ENCODE measurements at places on chromosomes 16 and 17. TPM values are rescaled to one million over a fixed set of nuclear protein-coding genes. Genes with fewer than 3 reads are reported as not detected.

- H3K27me3 ChIP-seq: no peaks in the 10 kb centered on the region
- H3K36me3 ChIP-seq: no peaks in the 10 kb centered on the region
- no peak overlapping the region for H3K27ac ChIP-seq
- no peak overlapping the region for H3K4me3 ChIP-seq
- DNase-seq: no peak
- H3K4me1 ChIP-seq: no peaks in the 10 kb centered on the region
These were observed 72.0 kb downstream of the ZFHX3 start for GRCh38 chr16:72975809-72976437.

- H3K36me3 ChIP-seq: no peaks in the 10 kb centered on the region
- no peak overlapping the region for H3K27ac ChIP-seq
- H3K4me3 ChIP-seq: no peak overlapping the region
- peaks cover 8% of the 10 kb centered on the region for H3K4me1 ChIP-seq
- H3K27me3 ChIP-seq: no peaks in the 10 kb centered on the region
These were observed 616 bp downstream of the PTX4 start for GRCh38 chr16:1488054-1488601.

DNA sequence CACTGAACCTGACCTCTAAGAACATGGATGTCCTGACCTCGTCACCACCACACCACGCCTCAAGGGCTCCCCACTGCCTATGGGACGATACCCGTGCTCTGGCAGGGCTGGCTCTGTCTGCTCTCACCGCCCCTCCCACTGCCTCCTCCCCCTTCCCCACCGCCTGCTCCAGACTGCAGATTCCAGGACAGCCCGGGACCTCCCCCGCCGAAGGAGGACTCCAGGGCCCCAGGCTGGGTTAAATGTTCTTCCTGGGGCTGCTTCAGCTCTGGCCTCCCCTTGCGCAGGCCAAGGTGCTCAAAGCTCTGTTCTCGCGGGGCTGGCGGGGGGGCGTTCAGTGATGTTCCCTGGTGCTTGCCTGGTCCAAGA lies 3.1 kb downstream of the NPW start:
- H3K4me1 ChIP-seq: peaks cover 16% of the 10 kb centered on the region
- no peak overlapping the region for H3K27ac ChIP-seq
- peaks cover 34% of the 10 kb centered on the region for H3K27me3 ChIP-seq
- DNase-seq: no peak

DNA sequence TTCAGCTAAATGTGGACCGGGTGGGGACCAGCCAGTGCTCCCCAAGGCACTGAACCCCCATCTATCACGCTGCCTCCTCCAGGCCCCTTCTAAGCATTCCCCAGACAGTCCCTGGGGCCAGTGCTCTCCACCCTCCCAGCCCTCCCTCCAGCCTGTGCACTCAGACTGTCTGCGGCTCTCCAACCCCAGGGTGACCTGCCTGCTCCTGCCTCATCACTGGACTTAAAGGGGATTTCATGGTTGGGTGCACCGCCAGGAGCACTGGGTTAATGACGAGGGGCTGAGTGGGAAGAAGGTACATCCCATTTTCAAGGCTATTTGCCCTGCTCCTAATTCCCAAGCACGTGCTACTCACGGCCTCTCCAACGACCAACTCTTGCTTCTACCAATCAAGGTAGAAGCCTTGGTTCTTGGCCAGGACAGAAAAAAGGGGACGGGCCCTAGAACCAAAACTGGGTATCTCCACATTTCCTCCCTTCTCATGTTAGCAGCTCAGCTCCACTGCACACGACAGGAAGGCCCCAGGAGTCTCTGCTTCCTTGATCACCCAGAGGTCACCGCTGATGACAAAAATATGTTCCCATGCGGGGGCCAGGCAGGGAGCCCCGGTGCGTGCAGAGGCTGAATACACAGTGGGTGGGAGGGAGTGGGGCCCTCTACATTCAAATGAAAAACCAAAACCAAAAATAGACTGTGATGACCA lies 3.5 kb upstream of the ABR start:
- H3K36me3 ChIP-seq: no peaks in the 10 kb centered on the region
- no peaks in the 10 kb centered on the region for H3K4me1 ChIP-seq
- no peak for DNase-seq
- H3K27ac ChIP-seq: no peak overlapping the region
- H3K27me3 ChIP-seq: peaks cover 6% of the 10 kb centered on the region
- H3K4me3 ChIP-seq: peak overlapping the region; percentile 33

GRCh38 chr17:46976626-46977270 lies 2.3 kb downstream of the RPRML start:
- H3K27me3 ChIP-seq: peaks cover 38% of the 10 kb centered on the region
- H3K36me3 ChIP-seq: peaks cover 5% of the 10 kb centered on the region
- peaks cover 6% of the 10 kb centered on the region for H3K4me1 ChIP-seq
- no peak for DNase-seq
- no peak overlapping the region for H3K4me3 ChIP-seq

- no peak overlapping the region for H3K27ac ChIP-seq
- H3K4me1 ChIP-seq: no peaks in the 10 kb centered on the region
- DNase-seq: no peak
- H3K27me3 ChIP-seq: peaks cover 37% of the 10 kb centered on the region
- no peak overlapping the region for H3K4me3 ChIP-seq
These were observed 8.6 kb upstream of the BAHCC1 start for GRCh38 chr17:81386646-81387099.

The MPV17L gene
- 0.34 TPM for total RNA-seq

DNA sequence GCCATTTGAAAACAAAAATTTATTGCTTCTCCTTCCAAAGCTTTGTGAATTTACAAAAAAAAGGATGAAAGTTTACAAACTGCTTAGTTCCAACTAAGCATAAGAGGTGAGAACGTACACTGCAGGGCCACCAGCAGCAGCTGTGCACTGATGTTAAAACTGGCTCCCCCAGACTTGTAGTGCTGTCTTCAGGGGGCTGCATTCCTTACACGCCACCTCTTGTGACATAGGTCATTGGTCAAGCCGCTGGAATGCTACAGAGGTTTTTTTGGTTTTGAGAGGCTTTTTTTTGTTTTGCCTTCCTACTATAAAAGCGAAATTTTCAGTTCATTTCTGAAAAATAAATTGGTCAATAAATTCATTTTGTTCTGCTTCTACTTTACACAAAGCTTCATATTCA lies 6.9 kb downstream of the IFT20 start:
- H3K36me3 ChIP-seq: peaks cover 21% of the 10 kb centered on the region
- DNase-seq: no peak
- H3K27ac ChIP-seq: no peak overlapping the region
- no peaks in the 10 kb centered on the region for H3K27me3 ChIP-seq

- H3K36me3 ChIP-seq: no peaks in the 10 kb centered on the region
- no peak overlapping the region for H3K4me3 ChIP-seq
- peaks cover 1% of the 10 kb centered on the region for H3K27me3 ChIP-seq
- no peak for DNase-seq
These were observed 31.6 kb downstream of the MMP15 start for GRCh38 chr16:58057121-58057520.

The ARL5C gene
- not detected for total RNA-seq

DNA sequence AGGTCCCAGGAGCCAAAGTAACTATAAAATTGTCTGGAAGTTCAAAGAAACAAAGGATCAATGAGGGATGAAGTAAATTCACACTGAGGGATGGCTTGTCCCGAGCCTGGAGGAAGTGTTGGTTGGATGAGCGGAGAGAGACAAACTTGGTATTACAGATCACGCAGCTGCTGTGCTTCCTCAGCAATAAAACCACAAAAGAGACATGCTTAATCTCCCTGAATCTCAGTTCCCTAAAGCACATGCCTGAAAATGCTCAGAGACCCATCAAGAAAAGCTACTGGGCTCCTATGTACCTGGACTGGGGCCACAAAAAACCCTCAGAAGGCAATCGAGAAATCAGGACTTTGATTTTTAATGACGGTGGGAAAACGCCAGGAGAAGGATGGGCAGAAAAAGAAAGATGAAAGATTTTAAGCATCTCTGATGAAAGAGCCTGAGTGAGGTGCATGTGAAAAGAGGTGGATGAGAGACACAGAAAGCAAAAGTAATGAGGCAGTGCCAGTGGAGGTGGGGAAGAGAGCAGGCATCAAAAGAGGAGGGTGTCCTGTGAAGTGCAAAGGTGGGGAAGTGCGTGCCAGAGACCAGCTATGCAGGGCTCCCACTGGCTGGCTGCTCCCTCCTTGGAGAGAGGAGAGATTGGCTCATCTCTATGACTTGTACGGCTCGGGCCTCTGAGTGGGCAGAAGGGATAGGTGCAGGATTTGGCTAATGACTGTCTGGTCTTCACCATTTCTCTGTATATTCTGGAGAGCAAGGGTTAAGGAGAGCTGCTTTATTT lies 143.7 kb downstream of the ABCC12 start:
- H3K4me1 ChIP-seq: no peaks in the 10 kb centered on the region
- H3K4me3 ChIP-seq: no peak overlapping the region
- DNase-seq: no peak
- H3K36me3 ChIP-seq: no peaks in the 10 kb centered on the region

DNA sequence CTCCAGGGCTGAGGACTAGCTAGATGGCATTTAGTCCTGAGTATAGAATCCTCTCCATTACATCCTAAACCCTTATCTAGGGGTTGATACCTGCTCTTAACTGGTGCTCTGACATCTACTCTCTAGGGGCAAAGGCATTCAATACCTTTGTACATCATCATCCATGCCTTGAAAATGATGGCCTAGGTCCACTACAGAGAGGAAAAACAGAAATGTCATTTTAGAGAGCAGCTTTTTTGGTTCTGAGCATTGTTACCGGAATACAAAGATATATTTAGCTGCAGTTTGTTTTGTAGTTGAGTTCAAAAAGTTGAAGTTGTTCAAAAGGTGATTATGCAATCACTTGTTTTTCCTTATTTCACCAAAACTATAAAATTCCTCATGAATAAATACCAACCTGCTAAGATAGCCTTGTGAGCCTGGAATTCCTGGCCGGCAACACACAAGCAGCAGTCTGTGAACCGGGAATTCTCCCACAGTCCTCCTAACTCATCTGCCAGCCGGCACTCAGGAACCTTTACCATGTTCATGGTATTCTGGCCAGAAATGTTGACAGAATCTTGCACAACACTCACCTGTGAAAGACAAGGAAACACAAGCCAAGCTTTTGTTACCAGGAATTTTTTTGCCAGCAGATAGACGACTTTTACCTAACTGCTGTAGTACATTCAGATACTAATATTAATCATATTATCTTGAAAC lies 35.4 kb downstream of the NXPH3 start:
- no peak for DNase-seq
- H3K27ac ChIP-seq: no peak overlapping the region
- H3K4me3 ChIP-seq: no peak overlapping the region
- H3K27me3 ChIP-seq: no peaks in the 10 kb centered on the region
- no peaks in the 10 kb centered on the region for H3K4me1 ChIP-seq
- H3K36me3 ChIP-seq: peaks cover 29% of the 10 kb centered on the region

- no peak for DNase-seq
- peaks cover 19% of the 10 kb centered on the region for H3K4me1 ChIP-seq
- H3K27me3 ChIP-seq: peaks cover 40% of the 10 kb centered on the region
- H3K4me3 ChIP-seq: no peak within 1 kb of the TSS
- H3K36me3 ChIP-seq: no peaks in the 10 kb centered on the region
- H3K27ac ChIP-seq: no peak within 1 kb of the TSS
These were observed at the start of gene CCL2 for GRCh38 chr17:34254651-34255380. TSS of gene CCL2 (plus strand) at chr17:34255285. CDS start at chr17:34255350, 65 bp downstream.

The TMEM238L gene
- not detected for total RNA-seq

The AHSP gene
- not detected for total RNA-seq

The ZPBP2 gene
- not detected for total RNA-seq

DNA sequence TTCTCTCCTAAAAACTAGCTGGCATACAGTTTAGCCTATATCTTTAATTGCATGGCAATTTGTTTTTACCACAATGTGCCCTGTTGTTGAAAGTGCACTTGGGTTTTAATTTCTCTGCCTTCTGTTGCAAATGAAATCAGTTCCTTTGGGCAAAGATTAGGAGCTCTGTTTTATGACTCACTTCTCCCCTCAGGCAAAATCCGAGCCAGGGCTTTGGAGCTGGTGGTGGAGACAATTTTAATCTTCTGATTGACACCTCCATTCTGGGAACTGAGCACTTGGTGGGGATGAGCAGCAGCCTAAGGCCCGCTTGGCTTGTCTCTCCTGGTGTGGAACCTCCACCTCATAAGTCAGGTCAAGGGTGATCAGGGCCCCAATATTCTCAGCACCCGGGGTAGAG lies 13.3 kb upstream of the MYH8 start:
- DNase-seq: no peak
- H3K27me3 ChIP-seq: peaks cover 2% of the 10 kb centered on the region
- no peaks in the 10 kb centered on the region for H3K4me1 ChIP-seq
- H3K27ac ChIP-seq: no peak overlapping the region
- no peak overlapping the region for H3K4me3 ChIP-seq

The LPO gene
- not detected for total RNA-seq

- H3K4me3 ChIP-seq: peak overlapping the region; percentile 67
- H3K27ac ChIP-seq: peak overlapping the region; percentile 59
- H3K27me3 ChIP-seq: peaks cover 64% of the 10 kb centered on the region
- peaks cover 7% of the 10 kb centered on the region for H3K36me3 ChIP-seq
These were observed 4.6 kb upstream of the HOXB4 start for GRCh38 chr17:48582750-48583069.

The PEX12 gene
- total RNA-seq: 5.0 TPM

GRCh38 chr17:68657166-68657565 lies 56.0 kb upstream of the FAM20A start:
- H3K4me3 ChIP-seq: no peak overlapping the region
- DNase-seq: no peak
- no peak overlapping the region for H3K27ac ChIP-seq
- H3K36me3 ChIP-seq: no peaks in the 10 kb centered on the region
- H3K27me3 ChIP-seq: peaks cover 2% of the 10 kb centered on the region

- peak; percentile 27 for DNase-seq
- H3K4me3 ChIP-seq: peak overlapping the region; percentile 76
- H3K27me3 ChIP-seq: no peaks in the 10 kb centered on the region
- H3K27ac ChIP-seq: peak overlapping the region; percentile 82
These were observed 38.9 kb downstream of the KANSL1 start for GRCh38 chr17:46154151-46154816.

GRCh38 chr17:9044772-9045463 lies 23.6 kb downstream of the NTN1 start:
- no peaks in the 10 kb centered on the region for H3K4me1 ChIP-seq
- no peak overlapping the region for H3K4me3 ChIP-seq
- no peak for DNase-seq
- peaks cover 19% of the 10 kb centered on the region for H3K27me3 ChIP-seq
- no peak overlapping the region for H3K27ac ChIP-seq

DNA sequence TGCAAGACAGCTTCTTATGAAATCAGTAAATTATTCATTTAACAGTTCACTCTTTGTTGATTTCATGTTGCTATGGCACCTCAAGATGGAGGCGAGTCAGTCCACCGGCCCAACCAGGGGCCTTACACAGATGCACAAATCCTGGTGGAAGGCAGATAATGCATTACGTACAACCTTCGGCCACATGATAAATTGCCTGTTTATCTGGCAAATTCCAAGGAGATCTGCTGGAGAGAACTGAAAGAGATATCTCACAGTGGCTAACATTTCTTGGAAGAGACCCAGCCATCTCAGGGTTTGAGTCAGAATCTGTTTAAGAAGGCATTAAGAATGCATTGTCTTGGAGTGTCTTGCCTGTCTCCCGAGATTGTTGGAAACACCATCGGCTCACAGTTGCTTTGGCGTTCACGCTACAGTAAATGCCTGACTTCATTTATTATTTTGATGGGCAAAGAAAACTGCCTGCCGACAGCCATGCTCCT lies 225.6 kb downstream of the MSI2 start:
- no peak overlapping the region for H3K4me3 ChIP-seq
- peaks cover 62% of the 10 kb centered on the region for H3K4me1 ChIP-seq
- no peaks in the 10 kb centered on the region for H3K27me3 ChIP-seq
- H3K27ac ChIP-seq: no peak overlapping the region

The RAB26 gene
- 0.70 TPM for total RNA-seq
